ENCODE measurements at places on chromosomes 1 and 21.

DNA sequence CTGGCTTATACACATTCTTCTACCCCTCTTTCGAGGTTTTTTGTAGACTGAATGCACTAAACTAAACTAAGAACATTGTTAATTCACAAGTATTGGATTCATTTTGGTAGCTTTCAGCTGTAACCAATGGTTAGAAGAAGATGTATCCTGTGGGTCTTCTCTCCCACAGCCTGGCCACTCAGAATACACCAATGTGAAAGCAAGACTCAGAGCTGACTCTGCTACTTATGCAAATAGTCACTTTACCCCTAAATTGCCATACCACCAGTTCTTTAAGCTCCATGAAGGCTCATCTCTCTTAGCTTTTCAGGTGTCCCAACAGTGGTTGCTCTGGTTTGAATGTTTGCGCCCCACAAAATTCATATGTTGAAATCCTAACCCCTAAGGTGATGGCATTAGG is 60.1 kb downstream of the RGS13 start:
- H3K27me3 ChIP-seq, result peaks cover 7% of the 10 kb centered on the region
- DNase-seq, result no peak
- H3K36me3 ChIP-seq, result no peaks in the 10 kb centered on the region
- no peak overlapping the region for H3K4me3 ChIP-seq
- H3K27ac ChIP-seq, result no peak overlapping the region

DNA sequence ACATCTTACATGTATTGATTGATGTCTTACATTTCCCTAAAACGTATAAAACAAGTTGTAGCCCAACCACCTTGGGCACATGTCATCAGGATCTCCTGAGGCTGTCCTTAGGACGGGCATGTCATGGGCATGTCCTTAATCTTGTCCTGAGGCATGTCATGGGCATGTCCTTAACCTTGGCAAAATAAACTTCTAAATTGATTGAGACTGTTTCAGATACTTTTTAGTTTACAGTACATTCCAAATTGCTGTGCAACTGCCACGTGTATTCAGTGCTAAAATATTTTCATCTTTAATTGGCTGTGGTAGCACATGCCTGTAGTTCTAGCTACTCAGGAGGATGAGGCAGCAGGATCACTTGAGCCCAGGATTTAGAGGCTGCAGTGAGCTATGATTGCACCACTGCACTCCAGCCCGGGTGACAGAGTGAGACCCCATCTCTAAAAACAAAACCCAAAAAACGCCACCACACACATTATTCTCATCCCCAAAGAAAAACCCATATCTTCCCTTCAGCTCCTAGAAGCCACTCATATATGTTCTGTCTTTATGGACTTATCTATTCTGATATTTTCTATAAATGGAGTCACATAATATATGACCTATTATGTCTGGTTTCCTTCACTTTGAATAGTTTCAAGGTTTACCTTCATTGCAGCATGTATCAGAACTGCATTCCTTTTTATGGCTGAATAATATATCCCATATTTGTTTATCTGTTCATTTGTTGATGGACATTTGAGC is 96.0 kb upstream of the BTG3 start:
- DNase-seq, result no peak
- H3K4me1 ChIP-seq, result peaks cover 12% of the 10 kb centered on the region
- peaks cover 4% of the 10 kb centered on the region for H3K36me3 ChIP-seq
- no peak overlapping the region for H3K27ac ChIP-seq
- H3K27me3 ChIP-seq, result no peaks in the 10 kb centered on the region

GRCh38 chr1:165435801-165436200 is 9.1 kb downstream of the RXRG start:
- H3K27me3 ChIP-seq, result peaks cover 41% of the 10 kb centered on the region
- no peaks in the 10 kb centered on the region for H3K36me3 ChIP-seq
- peaks cover 4% of the 10 kb centered on the region for H3K4me1 ChIP-seq
- DNase-seq, result no peak
- H3K4me3 ChIP-seq, result no peak overlapping the region

DNA sequence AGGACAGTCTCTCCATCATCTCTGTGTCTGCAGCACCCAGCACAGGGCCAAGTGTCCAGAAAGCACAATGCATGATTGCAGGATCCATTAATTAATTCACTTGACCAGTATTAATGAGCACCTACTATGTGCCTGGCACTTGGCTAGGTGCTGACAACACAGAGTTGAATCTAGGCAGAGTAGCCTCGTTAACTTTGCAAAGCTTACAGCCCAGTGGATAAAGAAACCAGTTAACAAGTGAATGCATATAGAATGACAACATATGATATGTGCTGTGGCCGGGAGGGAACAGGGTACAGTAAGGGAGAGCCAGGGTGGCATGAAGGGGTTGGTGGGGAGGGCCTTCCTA is 10.9 kb downstream of the SLC1A7 start:
- H3K4me3 ChIP-seq, result no peak overlapping the region
- peaks cover 7% of the 10 kb centered on the region for H3K4me1 ChIP-seq
- DNase-seq, result no peak
- no peak overlapping the region for H3K27ac ChIP-seq
- H3K36me3 ChIP-seq, result no peaks in the 10 kb centered on the region
- peaks cover 12% of the 10 kb centered on the region for H3K27me3 ChIP-seq

- H3K36me3 ChIP-seq, result no peaks in the 10 kb centered on the region
- no peak for DNase-seq
- peaks cover 20% of the 10 kb centered on the region for H3K27me3 ChIP-seq
- H3K27ac ChIP-seq, result no peak overlapping the region
Measured at GRCh38 chr1:67532452-67533216, 102.4 kb upstream of the SERBP1 start.

Measured in T-helper 17 cell (primary cell).